Left forelimb (tissue), 1 donor: ENCODE measurements at places on chromosomes 6 and 20.

- DNase-seq, result no peak
These were observed 100.9 kb downstream of the HFE start for GRCh38 chr6:26187981-26188635.

DNA sequence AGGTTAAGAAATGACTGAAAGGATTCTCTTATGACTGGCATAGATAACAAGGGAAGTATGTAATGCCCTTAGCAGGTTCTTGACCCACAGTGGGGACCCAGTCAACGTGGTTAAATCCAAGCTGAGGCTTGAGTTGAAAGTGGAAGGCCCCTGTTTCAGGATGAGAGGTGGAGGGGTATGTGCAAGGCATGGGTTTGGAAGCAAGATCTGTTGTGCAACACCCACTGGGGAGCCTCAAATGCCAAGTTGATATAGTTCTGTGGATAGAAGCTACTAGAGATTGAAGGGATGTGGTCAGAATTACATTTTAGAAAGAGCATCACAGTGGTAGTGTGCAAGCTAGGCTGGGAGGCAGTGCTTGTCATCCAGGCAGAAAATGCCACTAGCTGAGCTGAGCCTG is 5.1 kb downstream of the PABPC1L start:
- no peak for DNase-seq

GRCh38 chr6:142458836-142459235 is 157.0 kb downstream of the ADGRG6 start:
- no peak for DNase-seq

- DNase-seq, result no peak
These were observed 82.7 kb downstream of the SIM1 start for GRCh38 chr6:100382031-100382430.

DNA sequence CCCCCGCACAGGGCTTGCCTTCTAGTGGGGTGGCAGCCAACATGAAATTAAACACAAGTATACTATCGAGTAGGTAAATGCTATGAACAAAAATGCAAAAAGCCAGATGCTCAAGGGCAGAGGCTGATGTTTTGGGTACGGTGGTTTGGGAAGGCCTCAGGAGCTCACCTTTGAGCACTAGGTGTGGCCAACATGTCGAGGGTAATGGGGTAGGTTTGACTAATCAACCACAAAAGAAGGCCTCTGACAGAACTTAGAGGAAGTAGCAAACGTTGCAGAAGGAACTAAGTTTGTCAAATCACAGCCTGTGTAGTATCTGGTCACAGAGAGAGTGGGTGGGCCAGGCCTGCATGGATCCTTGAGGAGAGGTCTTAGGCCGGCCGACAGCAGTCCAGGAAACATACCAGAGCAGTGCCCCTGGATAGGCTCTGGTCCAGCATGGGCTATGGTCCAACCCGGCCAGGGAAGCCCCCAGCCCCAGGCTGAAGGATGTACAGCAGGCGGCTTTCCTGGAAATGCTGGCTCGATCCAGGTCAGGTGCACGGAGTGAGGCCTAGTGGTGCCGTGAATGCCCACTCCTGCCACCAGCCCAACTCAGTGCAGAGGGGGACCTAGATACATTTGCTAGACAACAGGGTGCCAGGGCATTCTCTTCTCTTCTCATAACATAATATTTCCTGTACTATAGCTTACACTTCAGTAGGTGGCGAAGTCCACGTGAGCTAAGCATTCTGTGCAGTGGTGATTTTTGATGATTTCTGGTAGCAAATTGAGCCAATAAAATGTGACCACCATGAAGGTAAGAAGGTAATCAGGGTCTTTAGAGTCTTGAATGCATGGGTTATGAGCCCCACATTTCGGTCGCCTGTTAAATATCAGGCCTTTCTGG is 56.3 kb upstream of the CD93 start:
- DNase-seq, result no peak

- DNase-seq, result no peak
These were observed 25.1 kb downstream of the TOX2 start for GRCh38 chr20:43939762-43940121.

- no peak for DNase-seq
These were observed 253.8 kb upstream of the PRDM1 start for GRCh38 chr6:105832313-105832761.

DNA sequence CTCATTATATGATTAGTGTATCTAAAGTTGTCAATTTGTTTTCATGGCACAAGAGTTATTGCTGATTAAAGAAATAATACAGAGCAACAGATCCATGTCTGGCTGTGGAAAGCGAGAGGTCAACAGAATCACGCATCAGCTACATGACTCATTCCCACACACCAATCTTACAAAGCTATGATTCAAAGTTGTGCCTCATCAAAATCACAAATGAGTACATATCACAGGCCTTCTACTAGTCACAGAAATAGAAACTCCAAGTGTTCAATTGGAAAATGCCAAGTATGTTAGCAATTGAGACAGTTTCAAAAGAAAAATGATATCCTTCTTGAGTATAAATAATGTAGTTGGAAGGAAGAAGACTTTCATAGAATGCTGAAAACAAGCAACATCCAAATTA is 57.8 kb upstream of the NKAIN2 start:
- DNase-seq, result no peak

- no peak for DNase-seq
These were observed 143.5 kb downstream of the ZFP64 start for GRCh38 chr20:52047811-52048764.

- DNase-seq, result no peak
These were observed 208.7 kb upstream of the PRND start for GRCh38 chr20:4512891-4513550.

DNA sequence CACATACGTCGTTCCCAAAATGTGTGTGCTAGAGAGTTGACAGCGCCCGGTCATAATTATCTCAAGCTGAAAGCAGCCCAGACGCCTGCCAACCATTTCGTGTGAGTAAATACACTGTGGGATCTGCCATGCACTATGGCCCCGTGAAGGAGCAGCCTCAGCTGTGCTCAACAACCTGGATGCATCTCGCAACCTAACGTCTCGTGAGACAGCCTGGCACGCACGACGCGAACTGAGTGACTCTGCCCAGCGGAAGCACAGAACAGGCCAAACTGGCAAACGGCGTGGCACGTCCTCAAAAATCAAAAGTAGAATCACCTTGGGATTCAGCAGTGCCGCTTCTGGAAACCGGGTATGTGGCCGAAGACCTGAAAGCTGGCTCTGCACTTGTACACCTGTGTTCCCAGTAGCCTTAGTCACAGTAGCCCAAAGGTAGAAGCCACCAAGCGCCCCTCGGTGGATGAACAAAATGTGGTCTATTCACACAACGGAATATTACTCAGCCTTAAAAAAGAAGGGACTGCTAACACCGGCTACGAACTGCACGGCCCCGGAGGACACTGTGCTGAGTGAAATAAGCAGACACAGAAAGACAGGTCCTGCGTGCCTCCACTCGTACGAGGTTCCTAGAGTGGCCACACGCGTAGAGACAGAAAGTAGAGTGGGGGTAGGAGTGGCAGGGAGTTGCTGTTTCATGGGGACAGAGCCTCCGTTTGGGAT is 27.2 kb upstream of the SLCO4A1 start:
- no peak for DNase-seq
